ENCODE measurements at places on chromosomes 2 and 18.

- DNase-seq, result no peak
Observed at GRCh38 chr2:9970200-9971044, 18.9 kb downstream of the GRHL1 start.

DNA sequence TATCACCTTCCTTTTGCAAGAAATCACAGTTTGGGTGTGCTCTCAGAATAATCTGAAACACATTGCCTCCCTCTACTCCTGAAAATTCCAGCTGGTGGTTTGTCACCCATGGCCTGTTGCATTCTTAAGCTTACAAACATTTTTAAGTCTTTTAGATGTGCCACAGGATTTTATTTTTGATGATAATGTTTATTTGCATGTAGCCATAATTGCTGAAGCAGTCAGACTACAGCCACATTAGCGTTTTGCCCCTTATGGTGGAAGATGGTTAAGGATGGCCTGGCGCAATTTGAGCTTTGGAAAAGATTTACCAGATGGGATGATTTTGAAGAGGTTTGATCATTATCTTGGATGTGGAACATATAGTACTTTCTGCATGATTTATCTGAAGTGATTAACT lies 439.5 kb downstream of the MEIS1 start:
- DNase-seq, result no peak

DNA sequence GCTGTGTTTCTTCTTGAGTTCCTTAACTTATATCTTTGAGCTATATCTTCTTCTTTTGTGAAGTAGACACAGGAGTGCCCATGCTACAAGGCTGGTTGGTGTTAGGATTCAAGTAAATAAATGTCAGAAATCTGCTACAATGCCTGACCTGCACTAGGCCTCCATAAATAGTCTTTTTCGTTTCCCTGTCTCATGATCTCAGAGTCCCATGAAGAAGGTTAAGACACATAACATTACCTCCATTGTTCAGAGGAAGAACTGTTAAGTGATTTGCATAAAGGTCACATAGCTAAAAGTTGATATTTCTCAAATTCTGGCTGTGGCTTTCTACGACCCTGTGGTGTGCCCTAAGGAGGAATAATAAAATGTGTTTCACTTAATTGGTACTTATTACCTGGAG lies 228.4 kb downstream of the KCNS3 start:
- no peak for DNase-seq

DNA sequence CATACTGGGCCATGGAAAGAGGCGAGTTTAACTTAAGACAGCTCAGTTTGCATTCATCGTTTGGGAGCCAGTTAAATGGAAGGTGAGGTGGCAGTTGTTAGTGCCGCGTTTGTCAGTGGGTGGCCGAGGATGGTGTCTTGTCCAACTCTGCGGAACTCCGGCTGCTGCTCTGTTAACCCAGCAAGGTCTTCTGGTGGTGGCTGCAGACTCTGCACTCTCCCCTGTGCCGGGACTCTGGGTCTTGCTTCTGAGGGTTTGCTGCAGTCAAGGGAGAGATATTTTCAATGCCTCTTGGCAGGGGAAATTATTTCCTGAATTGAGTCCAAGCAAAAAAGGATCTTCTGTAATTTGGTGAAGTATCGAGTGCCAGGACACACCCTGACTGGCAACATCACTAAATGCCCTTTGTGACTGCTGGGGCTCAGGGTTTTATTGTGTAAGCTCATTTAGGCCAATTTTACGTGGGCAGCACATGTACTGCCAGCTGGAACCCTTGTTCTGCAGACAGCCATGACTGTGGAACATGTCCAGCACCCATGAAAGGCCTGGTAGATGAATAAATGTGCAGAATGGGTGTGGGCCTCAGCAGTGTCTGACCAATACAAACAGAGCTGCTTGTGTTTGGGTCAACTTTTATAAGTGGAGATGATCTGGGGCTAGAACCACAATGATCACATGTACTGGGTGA lies 58.1 kb downstream of the IL1R2 start:
- peak; percentile 45 for DNase-seq

- DNase-seq, result no peak
Observed at GRCh38 chr2:26617588-26618083, 23.5 kb downstream of the CIB4 start.

DNA sequence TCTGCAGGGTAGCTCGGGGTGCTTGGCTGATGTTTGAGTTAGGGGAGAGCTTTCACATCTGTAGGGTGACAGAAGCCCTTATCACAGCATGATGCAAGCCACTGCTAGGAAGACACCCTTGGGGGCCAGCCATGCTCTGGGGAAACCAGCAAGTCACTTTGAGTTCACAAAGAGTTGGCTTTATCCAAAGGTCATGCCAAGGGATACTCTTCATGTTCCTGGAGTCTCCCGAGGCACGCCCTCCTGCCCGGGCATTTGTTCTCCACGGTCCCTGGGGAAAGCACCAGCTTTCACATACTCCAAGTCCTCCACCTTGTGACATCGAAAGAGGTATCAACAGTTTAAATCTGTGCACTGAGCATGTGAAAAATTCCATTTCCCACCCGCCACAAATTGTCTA lies 227.7 kb downstream of the VAPA start:
- DNase-seq, result no peak

DNA sequence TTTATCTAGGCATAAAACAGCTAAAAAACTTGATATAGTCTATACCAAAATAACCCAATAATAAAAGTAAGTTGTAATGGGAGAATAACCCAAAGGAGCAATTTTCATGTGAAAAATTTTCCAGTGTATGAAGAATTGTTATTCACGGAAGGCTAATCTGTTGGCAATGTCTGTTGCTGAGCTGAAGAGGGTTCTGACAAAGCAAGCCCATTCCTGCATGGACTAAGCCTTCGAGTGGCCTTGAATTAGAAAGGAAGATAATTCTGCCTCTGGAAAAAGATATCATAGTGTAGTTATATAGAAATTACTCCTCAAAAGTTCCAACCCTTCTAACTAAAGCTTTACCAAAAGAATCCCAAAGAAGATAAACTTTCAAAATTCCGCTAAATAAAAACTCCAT lies 101.5 kb downstream of the MAP2 start:
- DNase-seq, result no peak

DNA sequence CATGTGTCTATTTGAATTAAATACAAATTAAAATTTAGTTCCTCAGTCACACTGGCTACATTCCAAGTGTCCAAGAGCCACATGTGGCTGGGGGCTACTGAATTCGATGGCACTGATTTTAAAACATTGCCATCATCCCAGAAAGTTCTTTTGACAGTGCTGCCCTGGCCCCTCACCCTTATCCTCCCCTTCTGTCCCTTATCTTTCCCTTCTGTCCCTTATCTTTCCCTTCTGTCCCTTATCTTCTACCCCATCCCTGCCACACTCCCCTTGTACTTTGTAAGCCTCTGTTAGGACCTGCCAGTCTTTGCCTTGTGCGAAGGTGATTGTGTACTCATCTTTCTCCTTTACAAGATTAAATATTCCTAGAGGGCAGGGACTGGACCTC lies 85.2 kb downstream of the DNMT3A start:
- no peak for DNase-seq

GRCh38 chr2:239146011-239146641 lies 254.7 kb downstream of the HDAC4 start:
- no peak for DNase-seq

GRCh38 chr2:167783261-167784083 lies 463.9 kb downstream of the STK39 start:
- DNase-seq, result peak; percentile 54

DNA sequence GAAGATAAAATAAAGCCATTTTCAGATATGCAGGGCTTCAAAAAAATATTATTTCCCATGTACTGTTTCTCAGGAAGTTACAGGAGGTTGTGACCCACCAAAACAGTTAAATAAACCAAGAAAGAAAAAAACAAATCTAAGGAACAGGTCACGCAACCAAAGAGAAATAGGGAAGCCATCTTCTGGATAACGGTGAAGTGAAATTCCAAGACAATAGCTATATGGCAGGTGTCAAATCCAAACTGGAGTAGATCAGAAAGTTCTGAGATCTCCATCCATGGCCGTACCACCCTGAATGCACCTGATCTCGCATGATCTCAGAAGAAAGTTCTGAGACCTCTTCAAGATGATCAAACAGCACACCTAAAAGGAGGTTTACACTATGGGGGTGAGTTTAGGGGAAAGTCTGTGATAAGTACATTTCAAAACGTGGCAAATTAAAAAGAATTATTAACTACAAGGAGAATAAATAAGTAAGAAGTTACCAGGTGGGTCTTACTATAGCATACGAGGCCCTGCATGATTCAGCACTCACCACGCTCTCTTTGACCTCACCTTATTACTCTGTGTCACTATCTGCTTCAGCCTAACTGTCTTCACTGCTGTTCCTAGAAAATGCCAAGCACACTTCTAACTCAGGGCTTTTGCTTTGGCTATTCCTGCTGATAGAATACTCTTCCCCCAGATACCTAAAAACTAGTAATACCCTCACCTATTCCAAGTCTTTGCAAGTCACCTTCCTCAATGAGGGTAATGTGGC lies 29.9 kb downstream of the NBAS start:
- DNase-seq, result no peak

GRCh38 chr2:239061824-239062570 lies 214.1 kb downstream of the TWIST2 start:
- no peak for DNase-seq

DNA sequence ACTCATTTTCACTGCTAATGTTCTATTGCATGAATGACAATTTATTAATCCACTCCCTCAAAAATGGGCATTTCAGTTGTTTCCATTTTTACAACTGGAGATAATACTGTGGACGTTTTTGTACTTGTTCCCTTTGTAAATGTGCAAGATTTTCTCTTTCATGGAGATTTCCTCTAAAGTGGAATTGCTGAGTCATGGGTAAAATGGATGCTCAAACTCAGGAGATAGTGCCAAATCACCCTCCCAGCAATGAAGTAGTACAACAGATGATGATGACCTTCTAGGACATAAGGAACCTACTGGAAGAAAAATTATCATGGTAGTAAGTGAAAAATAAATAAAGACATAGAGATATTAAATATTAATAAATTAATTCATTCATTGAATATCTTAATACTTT lies 460.8 kb upstream of the CHST9 start:
- DNase-seq, result no peak

DNA sequence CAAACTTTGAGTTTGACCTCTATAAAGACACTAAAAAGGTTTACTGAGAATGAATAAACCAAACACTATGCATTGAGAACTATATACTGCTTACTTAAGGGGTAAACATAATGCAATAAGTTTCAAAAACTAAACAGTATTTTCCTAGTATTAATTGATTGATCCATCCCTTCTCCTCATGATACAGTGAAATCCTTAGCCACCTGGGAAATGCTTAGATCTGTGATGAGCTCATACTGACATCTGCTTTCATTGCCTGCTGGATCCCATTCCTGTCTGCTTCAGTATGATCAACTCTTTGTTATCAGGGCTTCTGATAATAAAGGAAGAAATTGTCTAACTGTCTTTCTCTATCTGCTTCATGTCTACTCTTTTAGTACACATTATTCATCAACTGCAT lies 74.9 kb upstream of the UBE2E3 start:
- DNase-seq, result no peak
